GM13976 (cell line): ENCODE measurements at places on chromosomes 1 and 21.

DNA sequence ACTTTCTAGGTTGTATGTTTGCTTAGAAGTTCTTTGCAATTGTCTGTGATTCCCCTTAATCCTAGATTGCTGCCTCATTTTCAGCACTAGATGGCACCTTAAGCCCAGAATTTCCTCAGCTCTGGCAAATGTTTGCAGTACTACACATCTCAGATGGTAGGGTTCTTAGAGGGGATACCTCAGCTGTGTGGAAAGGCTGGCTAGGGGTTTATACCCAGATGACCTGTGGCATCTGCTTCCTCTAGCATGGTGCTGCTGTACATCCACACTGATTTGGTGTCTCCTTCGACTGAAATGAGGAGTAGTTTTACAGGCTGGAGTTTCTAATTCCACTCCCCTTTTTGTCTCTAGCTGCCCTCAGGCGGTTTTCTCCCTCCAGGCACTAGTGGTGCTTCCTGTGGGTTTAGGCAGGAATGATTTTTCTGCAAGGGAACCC is 23.5 kb downstream of the ASB17 start:
- peak; percentile 22 for DNase-seq

- DNase-seq: no peak
These were observed 81.1 kb downstream of the ITPKB start for GRCh38 chr1:226657895-226658545.

GRCh38 chr1:85280636-85281035 is 4.2 kb upstream of the BCL10 start:
- DNase-seq: no peak

DNA sequence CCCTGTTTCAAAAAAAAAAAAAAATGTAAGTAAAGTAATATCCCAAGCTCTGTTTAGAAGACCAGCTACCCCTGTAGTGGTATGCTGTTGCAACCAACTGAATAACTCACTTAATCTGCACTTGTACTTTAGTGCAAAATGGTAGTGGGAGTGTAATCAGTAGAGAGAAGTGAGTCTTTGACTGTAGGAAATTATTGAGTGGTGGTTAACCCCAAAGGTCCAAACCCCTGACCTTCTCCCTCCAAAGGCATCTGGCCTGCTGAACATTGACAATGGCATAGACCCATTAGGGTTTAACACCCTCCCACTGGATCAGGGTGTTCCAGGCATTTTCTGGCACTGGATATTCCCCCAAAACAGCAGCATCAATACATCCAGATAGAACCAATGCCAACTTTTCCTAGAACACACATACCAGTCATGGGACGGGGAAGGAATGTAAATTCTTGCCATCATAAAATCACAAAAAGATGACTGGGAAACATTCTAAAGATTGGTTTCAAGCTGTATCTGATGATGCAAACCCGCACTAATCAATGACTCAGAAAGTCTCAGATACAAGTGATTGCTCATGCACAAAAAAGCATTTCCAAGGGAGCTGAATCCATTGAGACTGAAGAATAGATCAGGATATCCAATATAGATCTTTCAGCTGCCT is 110.3 kb downstream of the MRPL39 start:
- DNase-seq: no peak

DNA sequence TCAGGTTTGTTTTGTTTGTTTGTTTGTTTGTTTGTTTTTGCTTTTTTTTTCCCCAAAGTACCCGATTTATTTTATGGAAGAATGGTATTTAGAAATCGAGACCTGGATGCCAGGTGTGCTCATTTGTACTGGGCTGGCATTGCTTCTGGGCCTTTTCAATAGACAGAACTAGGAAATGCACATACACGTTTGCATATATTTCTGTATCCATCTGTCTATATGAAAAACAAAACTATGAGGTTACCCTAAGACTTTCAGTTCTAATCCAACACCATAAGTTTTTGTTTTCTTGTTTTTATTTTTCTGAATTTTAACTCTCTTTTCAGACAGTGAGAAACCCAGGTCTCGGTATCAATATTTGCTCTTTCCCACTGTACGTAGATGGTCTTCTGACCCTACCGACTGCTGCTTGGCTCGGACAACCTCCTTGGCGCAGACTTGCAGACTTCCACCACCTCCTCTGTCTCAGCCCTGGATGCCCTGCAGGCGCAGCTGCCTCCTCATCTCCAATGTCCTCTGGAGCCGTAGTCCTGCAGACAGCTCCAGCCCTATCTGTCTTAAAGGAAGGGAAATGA is 171.7 kb downstream of the NEK7 start:
- DNase-seq: no peak
